ENCODE measurements at places on chromosomes 12 and 14.

GRCh38 chr14:88044776-88045446 is 40.0 kb downstream of the GPR65 start:
- no peak for DNase-seq

- peak; percentile 53 for DNase-seq
These were observed 23.5 kb upstream of the C12orf50 start for GRCh38 chr12:88052686-88053085.

DNA sequence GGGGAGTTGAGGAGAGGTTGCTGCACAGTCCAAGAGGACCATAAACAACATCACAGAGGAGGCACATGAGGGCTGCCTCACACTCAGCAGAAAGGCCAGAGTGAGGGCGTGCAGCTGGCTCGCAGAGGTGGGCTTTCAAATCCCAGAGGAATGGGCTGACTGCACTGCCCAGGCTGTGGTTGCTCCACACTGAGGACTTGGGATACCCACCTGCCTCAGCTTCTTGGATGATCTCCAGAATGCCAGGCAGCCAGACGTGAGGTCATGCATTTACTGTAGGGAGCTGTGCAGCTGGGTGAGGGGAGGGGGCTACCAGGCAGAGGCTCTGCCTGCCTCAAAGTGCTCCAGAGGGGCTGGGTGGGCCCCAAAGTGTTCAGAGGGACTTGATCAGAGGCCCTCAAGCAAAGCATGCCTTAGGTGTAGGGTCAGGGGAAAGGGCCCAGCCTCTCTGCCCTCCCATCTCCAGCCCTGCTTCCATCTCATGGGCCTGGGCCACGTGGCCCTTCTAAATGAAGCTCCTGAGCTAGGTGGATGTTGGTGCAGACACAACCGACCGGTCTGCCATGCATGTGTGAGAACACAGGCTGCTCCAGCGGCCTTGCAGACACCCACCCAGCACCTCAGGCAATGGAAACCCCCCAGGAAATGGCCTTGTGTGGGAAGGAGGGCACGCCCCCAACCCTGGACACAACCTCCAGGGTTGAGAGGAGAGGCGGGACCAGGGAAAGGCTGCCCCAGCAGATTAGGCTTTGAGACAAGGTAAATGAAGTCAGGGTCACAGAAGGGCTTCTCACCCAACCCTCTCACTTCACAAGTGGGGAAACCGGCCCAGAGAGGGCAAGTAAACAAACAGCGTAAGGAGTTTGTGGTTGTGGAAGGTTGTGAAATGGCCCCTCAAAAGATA is 90.8 kb downstream of the NTF3 start:
- DNase-seq, result no peak

DNA sequence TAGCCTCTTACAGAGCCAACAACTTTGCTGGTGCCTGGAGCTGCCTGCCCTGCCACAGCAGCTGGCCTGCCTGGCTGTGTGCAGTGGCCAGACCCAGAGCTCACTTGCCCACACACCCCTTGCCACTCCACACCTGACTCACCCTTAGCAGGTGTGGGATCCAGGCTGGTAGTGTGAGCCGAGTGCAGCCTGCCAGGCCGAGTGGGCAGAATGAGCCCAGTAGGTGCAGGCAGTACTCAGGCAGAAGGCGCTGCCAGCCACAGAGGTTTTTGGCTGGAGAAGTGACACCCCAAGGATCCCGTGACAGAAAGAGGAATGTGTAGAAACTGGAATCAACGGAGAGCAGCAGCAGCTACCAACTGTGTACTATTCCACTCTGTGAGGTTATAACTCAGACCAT is 29.8 kb upstream of the PYGL start:
- DNase-seq, result no peak

DNA sequence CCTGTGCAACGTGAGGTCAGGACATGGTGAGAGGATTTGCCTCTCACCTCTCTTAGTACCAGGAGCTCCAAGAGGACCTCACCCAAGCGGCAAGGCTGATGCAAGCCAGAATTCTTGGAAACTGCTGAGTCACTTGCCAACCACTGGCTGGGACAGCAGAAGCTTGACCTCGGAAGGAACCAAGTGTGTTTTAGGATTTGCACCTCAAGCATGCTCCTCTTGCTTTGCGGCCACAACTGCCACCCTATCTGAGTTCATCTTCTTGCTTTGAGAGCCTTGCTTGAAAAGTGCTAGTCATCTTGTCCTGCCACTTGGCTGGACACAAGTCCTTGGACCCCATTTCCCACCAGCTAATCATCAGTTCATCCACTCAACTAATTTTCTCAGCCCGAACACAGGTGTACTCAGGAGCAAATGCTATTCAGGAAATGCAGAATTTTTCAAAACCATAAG is 195.8 kb downstream of the SLC25A21 start:
- DNase-seq, result no peak

- DNase-seq, result no peak
These were observed 418.3 kb downstream of the MED13L start for GRCh38 chr12:115859231-115859630.

- no peak for DNase-seq
These were observed 37.6 kb downstream of the ZFYVE26 start for GRCh38 chr14:67778792-67779191.

- no peak for DNase-seq
These were observed at the start of gene AKAP6 for GRCh38 chr14:32329146-32329545. Gene AKAP6, plus strand, starts transcription at chr14:32329298. Its CDS starts 104,196 bp downstream, at chr14:32433494.

GRCh38 chr12:26488351-26488750 is 293.0 kb downstream of the SSPN start:
- DNase-seq, result no peak

Data from dermis blood vessel endothelial cell (primary cell).